ENCODE measurements at places on chromosomes 5 and 9.
A peak's percentile ranks its signal among the peaks of the same experiment; 100 is the strongest.

- no peak for DNase-seq
Observed at GRCh38 chr5:149073213-149073612, 10.4 kb upstream of the SH3TC2 start.

DNA sequence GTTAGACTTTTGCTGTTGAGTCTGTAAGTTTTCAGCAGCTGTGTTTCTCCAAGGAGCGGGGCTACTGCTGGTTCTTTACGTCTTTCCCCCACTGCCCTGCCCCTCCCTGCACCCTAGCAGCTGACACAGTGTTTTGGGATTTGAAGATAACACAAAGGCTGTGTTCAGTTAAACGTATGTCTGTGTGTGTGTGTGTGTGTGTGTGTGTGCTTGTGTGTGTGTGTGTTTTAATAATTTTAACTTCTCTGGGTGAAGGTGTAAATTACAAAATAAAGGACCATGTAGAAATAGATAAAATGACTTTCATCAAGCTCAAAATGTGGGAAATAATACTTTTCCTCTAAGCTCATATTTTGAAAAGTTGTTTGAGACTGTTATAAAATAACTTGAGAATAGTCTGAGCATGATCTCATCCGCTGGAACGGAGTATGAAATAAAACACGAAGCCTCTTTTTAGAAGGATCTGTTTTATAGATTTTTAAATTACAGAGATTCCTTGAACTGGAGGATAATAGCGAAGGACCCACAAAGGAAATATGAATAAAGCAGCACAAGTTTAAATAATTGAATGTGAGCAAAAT is 10.9 kb downstream of the ABL1 start:
- DNase-seq, result peak; percentile 88

GRCh38 chr5:149937610-149938009 is 7.0 kb downstream of the PDE6A start:
- DNase-seq, result no peak

- peak; percentile 85 for DNase-seq
Observed at GRCh38 chr9:13721481-13722235, 442.2 kb upstream of the MPDZ start.

DNA sequence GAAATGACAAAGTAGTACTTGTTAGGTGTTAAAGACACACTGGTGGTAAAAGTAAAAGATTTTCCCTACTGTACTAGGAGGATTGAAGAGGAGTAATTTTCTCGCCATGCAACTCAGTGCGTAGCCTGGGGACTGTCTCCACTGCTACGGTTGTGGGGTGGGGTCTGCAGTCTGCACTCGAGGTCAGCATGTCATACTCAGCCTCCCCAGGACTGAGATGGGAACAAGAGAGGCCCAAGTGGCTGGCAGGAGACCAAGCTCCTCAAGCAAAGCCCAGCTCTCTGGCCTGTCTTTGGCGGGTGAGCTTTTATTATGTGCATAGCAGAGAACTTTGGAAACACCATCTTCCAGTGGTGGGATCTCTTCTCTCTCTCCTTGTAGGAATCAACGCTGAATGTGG is 10.4 kb downstream of the NHP2 start:
- no peak for DNase-seq

DNA sequence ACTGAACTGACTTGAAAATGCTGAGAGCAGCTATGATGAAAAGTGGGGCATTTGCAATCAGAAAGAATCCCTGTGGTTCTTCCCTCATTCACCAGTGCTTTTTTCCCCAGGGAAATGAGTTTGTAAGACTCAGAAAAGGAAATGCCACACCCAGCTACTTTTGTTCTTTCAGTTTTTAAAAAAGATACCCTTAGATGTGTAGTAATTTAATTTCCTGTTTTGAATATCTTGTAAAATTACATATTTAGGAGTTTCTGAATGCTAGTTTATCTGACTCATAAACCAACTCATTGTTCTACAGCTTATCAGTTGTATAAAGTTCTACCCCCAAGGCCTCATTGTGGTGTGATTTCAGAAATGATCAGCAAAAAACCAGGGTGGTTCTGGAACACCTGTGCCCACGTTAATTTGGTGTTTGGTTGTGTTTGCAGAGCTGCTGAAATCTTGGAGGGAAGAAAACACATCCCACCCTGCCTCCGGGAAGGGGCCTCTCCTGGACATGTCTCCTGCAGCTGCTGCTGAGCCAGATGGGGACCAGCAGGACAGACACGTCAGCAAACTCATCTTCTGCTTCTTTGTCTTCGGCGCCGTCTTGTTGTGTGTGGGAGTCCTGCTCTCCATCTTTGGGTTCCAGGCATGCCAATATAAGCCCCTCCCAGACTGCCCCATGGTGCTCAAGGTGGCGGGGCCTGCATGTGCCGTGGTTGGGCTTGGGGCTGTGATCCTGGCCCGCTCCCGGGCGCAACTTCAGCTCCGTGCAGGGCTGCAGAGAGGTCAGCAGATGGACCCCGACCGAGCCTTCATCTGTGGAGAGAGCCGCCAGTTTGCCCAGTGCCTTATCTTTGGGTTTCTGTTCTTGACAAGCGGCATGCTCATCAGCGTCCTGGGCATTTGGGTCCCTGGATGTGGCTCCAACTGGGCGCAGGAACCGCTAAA is 2.8 kb downstream of the TMEM171 start:
- DNase-seq, result peak; percentile 86

DNA sequence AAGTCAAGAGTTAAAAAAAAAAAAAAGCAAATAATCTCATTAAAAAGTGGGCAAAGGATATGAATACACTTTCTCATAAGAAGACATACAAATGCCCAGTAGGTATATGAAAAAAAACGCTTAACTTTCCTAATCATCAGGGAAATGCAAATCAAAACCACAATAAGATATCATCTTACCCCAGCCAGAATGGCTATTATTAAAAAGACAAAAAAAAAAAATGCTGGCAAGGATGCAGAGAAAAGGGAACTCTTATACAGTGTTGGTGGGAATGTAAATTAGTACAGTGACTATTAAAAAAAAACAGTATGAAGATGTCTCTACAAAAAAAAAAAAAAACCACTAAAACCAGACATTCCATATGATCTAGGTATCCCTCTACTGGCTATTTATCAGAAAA is 79.4 kb downstream of the LPAR1 start:
- DNase-seq, result peak; percentile 30
